ENCODE measurements at places on chromosomes 16 and 17.

- no peak for DNase-seq
Measured at GRCh38 chr16:69003500-69003899, 102.0 kb upstream of the HAS3 start.

DNA sequence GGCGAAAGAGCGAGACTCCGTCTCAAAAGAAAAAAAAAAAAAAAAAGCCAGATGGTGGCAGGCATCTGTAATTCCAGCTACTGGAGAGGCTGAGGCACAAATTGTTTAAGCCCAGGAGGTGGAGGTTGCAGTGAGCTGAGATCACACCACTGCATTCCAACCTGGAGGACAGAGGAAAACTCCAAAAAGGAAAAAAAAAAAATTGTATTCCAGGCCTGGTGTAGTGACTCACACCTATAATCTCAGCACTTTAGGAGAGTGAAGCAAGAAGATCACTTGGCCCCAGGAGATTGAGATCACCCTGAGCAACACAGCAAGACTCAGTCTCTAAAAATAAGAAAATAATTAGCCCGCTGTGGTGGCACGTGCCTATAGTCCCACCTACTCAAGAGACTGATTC is 20.1 kb downstream of the HBQ1 start:
- DNase-seq = no peak

DNA sequence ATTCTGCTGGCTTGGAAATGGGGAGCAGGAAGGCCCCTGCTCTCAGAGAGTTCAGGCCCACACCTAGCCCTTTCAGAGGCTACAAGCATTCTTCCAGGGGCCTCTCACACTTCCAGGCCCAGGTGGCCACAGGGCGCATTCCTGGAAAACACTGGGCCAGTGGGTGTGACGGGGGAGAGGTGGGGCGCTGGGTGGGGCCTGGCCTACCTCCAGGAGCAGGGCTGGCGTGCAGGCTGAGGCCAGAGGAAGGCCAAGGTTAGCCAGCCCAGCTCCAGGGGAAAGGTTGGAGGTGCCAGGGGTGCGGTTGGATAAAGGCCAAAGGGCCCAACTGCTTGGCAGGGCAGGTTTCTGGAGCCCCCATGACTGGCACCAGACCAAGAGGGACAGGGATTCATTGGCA is 198.2 kb downstream of the MAF start:
- no peak for DNase-seq

- DNase-seq = no peak
Measured at GRCh38 chr17:2192367-2193057, 111.1 kb downstream of the SMG6 start.

DNA sequence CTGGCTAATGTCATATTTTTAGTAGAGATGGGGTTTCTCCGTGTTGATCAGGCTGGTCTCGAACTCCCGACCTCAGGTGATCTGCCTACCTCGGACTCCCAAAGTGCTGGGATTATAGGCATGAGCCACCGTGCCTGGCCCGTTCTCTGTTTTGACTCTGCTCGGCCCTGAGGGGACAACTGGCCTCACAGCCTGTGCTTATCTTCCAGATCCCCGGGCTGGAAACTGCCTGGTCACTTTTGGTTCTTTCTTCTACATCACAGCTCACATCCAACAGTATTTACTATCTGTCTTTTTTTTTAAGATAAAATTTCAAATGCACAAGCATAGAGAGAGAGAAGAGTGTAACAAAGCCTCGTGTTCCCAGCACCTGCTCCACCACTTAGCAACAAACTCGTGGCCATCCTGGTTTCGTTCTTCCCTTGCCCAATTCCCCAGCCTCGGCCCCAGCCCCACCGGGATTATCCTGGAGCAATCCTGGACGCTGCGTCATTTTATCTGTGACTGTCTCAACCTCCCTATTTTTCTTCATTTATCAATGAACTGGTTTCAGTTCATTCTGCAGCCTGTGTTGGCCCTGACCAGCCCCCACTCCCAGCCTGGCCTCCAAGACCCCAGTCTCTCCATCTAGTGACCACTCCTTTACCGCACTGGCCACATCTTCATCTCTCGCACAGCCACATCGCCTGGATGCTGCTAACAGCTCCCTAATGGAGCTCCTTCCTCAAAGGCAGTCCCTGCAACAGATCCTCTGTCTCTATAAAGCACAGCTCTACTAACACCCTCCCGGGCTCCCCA is 21.1 kb downstream of the PIMREG start:
- no peak for DNase-seq

DNA sequence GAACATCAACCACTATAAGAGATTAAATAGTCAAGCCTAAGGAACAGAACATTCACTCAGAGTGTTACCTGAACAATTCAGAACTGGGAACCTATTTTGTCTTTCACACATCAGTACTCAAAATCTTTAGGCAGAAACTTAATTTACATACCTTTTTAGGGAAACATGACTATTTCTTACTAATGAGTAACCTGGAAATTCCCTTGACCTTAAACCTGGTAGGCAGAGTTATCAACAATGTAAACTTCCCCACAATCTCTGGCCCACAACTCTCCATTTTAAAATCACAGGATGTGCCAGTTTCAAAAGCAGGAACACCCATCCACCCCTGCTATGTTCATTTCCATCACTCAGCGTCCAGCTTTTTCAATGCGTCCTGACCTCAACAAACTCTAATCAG is 132.9 kb upstream of the ANKFN1 start:
- DNase-seq = no peak

- DNase-seq = no peak
Measured at GRCh38 chr17:59373882-59374495, 42.5 kb downstream of the YPEL2 start.

GRCh38 chr16:26175944-26176343 is 484.2 kb downstream of the HS3ST4 start:
- no peak for DNase-seq

DNA sequence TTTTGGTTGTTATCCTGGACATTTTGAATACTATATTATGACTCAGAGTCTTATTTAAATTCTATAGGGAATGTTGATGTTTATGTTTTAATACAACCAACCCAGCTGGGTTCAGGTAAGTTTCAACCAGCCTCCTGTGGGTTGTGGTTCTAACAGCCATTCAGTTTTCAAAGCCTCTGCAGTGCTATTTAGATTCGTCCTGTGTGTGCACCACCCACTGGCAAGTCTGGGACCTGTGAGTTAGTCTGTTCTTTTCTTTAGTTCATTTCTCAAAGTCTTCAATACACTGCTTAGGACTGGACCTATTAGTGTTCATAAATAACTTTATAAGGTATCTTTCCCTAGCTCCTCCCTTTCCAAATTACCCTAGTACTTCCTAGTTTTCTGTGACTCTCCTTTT is 170.6 kb downstream of the TMEM132E start:
- no peak for DNase-seq

- DNase-seq = no peak
Measured at GRCh38 chr16:1511662-1512569, 18.8 kb downstream of the TELO2 start.
